ENCODE measurements at places on chromosomes 12 and 14.
A peak's percentile ranks its signal among the peaks of the same experiment; 100 is the strongest.

DNA sequence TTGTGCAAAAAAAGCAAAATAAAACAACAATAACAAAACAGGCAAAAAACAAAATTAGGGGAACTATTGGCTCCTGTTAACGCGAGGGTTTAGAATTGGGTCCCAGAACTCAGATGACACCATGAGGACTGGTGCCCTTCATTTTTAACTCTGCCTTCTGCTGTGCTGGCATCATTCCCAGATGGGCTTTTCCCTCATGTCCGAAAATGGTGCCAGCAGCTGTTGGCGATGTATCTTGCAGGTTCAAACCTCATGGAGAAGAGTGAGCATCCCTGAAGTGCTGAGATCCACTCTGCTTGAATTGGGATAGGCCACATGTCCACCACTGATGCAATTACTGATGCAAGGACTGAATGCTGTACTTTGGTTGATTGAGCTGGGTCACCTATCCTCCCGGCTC is 61.1 kb downstream of the MYRFL start:
- DNase-seq: no peak

GRCh38 chr12:34392741-34393085 is 370.4 kb downstream of the ALG10 start:
- no peak for DNase-seq

- DNase-seq: no peak
Observed at GRCh38 chr14:62854951-62855350, 190.3 kb downstream of the KCNH5 start.

GRCh38 chr12:99039367-99040120 is 394.5 kb downstream of the APAF1 start:
- no peak for DNase-seq

- DNase-seq: no peak
Observed at GRCh38 chr12:126156806-126157574, 1091.8 kb downstream of the AACS start.

- no peak for DNase-seq
Observed at GRCh38 chr12:63907561-63907960, 63.1 kb downstream of the SRGAP1 start.

DNA sequence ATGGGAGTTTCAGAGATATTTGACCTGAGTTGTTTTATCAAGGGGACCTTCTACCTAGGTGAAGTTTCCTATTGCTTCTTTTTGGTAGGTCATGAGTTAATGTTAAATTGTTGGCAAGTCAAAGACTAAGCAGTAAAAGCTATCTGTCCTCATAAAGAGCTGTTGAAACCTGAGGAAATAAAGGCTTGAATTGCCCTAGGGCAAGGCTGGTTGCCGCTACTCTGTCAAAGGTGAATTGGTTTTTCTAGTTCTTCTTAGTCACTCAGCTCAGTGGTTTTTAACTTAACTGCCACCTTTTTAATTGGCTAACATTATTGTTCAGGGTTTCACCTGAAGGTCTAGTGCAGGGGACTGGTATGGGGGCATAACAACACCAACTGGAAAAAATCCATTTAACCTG is 441.6 kb upstream of the FBXO33 start:
- no peak for DNase-seq

GRCh38 chr12:1657688-1658087 is 28.7 kb downstream of the WNT5B start:
- DNase-seq: no peak

- peak; percentile 52 for DNase-seq
Observed at GRCh38 chr12:94145191-94145983, 3.0 kb upstream of the PLXNC1 start.

GRCh38 chr14:30521899-30522736 is 36.8 kb upstream of the G2E3 start:
- DNase-seq: peak; percentile 47

DNA sequence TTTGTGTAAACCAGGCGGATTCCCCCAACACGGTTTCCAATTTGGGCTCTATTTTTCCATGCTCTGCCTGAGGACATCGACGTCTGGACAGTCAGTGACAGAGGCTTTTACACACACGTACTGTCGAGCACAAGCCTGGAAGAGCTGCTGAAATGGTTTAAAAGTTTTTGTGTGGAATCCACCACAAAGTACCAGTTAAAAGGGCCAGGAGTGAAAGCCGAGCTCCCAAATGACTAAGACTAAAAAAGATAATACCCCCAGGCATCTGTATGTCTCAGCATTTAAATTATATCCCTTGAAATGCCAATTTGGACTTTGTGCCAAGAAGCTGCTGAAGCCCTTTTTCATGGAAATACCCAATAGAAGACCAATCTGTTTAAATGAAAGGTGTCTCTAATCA is 173.2 kb downstream of the EGLN3 start:
- no peak for DNase-seq

GRCh38 chr12:116261525-116262100 is 15.9 kb downstream of the MED13L start:
- peak; percentile 64 for DNase-seq

DNA sequence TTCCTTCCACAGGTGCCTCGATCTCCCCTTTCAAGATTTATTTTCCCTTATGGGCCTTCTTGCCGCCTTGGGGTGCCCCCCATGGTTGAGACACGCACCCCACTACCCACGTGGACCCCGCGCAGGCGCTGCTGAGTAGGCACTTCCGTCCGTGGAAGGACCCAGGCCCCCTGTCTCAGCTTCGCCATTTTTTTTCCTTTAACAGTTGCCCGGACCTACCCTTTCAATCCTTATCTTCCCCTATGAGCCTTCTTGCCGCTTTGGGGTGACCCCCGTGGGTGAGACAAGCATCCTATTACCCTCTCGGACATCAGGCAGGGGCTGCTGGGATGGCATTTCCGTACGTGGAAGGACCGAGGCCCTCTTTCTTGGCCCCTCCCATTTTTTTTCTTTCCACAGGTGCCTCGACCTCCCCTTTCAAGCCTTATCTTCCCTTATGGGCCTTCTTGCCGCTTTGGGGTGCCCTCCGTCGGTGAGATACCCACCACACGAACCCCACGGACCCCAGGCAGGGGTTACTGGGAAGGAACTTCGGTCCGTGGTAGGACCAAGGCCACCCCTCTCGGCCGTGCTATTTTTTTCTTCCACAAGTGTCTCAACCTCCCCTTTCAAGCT is 268.2 kb downstream of the ALG10 start:
- no peak for DNase-seq

DNA sequence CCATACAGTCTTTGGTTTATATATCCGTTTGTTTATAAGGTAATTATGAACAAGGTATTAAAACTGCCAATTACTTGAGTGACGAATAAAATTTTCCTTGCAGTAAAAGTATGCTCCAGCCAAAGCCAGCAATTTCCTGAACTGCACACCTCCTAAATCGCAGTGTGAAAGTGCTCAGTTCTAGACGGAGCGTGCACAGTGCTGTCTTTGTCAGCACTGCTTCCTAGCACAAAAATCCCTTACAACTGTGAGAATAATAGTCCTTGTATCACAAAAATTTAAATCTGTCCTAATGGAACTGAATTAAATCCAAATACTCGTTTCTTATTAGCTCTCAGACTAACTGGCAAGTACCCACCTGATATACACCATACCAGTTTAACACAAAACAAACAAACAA is 26.3 kb downstream of the LRIG3 start:
- DNase-seq: no peak

GRCh38 chr12:23528316-23528715 is 421.2 kb downstream of the SOX5 start:
- DNase-seq: no peak

- DNase-seq: no peak
Observed at GRCh38 chr14:88901991-88902390, 77.5 kb downstream of the TTC8 start.

DNA sequence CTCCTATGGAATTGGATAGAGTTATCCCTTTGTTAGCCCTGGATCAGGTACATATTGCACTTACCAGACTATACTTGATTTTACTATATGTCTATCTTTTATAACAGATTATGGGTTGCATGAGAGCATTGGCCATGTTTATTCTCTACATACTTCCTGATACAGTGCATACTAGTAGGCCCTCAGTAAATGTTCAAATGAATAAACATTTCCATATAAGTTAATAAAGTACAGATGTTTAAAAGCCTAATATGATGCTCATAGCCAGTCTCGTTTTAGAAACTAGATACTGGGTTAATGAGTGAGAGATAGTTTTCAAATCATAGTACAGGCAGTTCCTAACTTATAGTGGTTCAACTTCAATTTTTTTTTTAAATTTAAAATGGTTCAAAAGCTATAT is 39.5 kb upstream of the TOMM20L start:
- peak; percentile 2 for DNase-seq

DNA sequence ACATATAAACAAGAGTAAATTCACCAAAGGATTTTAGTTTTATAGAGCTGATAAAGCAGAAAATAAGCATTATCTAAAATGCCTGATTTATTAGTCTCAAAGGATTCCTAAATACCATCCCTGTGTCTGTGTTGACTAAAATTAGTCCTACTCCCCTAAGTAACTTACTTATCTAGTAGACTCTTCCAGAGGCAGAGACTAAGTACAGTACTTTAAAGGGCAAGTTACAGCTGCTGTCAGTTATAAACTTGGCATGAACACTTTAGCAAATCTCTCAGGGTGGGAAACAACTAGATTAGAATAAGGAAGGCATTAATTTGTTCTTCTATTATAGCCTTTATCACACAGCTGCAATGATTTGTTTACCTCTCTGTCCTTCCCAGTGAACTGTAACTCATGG is 46.0 kb downstream of the ATP2B1 start:
- DNase-seq: peak; percentile 16

DNA sequence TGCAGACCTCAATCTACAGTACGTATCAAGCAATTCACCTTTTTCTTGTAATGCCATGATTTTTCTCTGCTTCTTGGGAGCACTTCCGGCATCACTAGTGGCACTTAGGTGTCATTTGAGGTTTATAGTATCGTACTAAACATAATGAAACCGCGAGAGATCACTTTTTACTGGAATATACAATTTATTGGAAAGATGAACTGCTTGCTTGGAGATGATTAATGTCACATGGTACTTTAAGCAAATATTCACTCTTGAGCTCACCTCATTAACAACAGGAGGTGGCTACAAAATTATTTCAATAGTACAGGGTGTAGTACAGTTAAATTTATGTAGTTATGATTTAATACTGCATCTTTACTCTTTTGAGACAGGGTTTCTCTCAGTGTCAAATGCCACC is 11.5 kb downstream of the FUT8 start:
- no peak for DNase-seq

DNA sequence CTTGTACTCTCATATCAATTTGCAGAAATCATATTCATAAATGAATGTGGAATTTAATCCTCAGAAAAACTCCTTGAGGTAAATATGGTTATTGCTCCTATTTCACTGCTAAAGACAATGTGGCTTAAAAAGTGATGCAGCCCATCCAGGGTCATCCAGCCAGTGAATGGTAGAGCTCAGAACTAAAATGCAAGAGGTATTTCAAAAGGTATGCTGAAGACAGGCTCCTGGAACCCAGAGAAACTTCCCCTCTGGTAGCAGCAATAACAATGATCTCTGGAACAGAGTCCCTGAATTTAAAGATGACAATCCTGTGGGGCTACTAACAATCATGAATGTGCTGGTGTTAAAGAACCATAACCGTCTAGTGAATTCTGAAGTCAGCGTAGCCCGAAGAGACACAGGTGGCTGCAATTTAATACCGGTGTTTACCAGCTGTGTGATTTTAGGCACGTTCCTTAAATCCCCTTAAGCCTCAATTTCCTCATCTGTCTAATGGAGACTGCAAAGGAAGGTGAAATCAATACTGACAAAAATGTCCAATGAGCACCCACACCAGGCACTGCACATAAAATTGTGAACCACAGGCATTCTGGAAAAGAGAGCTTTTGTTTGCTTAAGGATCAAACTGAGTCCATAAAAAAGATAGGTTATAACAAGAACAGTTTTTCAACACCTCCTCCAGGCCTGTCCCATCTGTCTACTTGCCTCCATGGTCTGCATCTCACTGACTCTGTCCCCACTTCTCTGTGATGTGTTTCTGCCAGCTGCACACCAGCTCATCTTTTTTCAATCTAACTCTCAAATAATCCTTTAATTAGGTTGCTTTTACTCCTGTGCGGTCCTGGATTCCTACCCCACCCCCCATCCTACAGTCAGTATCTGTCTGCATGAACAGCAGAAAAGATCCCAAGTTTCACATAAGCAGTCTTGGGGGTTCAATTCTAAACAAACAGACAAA is 10.5 kb downstream of the TM7SF3 start:
- DNase-seq: no peak

DNA sequence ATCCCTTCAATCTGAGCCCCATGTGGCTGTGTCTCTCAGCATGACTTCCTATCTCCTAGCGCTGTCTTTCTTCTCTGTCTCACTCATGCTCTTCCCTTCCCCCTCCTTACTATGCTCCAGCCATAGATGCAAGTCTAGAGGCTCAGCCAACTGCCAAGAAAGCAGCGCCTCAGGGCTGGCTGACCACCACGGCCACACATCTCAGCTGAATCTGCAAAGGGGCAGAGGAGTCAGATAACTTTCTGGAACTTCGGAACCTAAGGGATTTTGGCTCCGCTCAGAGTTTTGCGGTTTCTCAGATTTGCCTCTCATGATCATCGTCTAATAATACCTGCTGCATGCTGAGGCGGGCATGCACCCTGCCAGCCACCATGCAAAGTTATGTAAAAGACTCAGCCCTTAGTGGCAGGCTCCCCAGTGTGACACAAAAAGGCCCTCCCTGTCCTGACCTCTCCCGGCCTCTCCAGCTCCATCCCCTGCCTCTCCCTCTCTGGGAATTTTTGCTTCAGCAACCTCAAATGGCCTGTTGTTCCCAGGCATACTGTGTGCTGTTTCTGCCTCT is 5.0 kb upstream of the FGF6 start:
- DNase-seq: no peak

GRCh38 chr12:11171969-11172675 is 1.1 kb downstream of the SMIM10L1 start:
- DNase-seq: peak; percentile 18

- DNase-seq: peak; percentile 29
Observed at GRCh38 chr12:118190266-118190665, 54.3 kb downstream of the PEBP1 start.

DNA sequence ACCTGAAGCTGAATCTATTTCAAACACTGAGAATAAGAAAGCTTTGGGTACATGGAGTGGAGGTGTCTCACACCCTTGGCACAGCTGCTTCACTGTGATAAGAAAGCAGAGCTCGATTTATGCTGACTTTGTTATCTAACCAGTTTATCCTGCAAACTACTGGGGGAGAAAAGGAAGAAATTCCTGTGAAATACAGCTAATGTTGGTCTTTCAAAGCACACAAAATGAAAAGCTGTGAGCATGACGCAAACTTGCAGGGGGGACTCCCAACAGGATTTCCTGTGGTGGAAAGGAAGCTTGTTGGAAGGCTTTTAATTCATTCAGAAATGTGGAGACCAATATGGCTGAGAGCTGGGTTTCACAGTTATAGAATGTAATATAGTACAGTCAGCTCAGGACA is 53.4 kb downstream of the SRGAP1 start:
- DNase-seq: no peak

DNA sequence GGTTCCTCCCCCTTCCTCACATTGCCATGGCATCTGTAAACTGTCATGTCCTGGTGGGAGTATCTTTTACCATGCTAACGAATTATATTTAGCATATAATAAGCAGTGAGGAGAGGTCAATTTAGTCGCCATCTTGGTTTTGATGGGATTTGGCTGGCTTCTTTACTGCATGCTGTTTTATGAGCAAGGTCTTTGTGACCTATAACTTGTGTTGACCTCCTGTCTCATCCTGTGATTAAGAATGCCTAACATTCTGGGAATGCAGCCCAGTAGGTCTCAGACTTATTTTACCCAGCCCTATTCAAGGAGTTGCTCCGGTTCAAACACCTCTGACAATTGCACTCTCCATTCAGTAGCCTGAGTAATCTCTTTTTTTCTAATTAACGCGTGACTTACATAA is 2.1 kb upstream of the EIF4B start:
- peak; percentile 23 for DNase-seq

Measured in AG10803 (cell line).